Keratinocyte (primary cell): ENCODE measurements at places on chromosomes 12 and 14. TPM values are rescaled to one million over a fixed set of nuclear protein-coding genes. Genes with fewer than 3 reads are reported as not detected.

- no peaks in the 10 kb centered on the region for H3K27me3 ChIP-seq
- H3K36me3 ChIP-seq, result no peaks in the 10 kb centered on the region
- H3K27ac ChIP-seq, result no peak overlapping the region
- DNase-seq, result no peak
- H3K4me3 ChIP-seq, result no peak overlapping the region
Measured at GRCh38 chr12:130828895-130829294, 10.2 kb downstream of the STX2 start.

DNA sequence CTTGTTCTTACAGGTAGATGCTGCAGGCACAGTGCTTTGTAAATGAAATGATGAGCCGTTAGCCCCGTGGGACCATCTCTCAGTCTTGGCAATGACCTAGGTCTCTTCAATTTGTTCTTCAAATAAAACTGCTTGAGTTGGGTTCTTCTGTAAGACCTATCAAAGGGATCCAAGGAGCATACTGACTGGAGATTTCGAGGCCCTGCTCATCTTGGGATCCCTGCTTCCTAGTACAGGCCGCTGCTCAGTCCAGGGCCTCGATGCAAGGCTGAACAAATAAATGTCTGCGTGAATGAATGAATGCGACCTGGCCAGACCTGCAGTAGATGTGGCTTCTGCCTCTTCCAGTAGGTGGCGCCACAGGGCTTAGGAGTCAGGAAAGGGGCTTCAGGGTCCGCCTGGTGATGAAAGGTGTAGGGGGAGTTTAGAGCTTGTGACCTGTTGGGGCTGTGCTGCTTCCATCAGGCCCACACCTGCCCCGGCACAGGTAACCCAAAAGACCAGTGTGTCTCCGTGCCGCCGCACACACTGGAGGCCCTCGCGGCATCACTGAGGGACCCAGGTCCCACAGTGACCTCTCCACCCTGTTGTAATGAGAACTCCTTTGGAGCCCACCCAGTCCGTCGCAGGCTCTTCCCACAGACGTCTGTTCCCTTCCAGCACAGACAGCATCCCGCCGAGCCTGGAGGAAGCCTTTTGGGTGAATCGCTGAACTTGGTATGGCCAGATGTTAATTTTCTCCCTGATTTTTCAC, 4.4 kb downstream of the CACNA1C start:
- no peak for DNase-seq
- no peaks in the 10 kb centered on the region for H3K36me3 ChIP-seq
- peaks cover 54% of the 10 kb centered on the region for H3K27me3 ChIP-seq
- H3K4me1 ChIP-seq, result no peaks in the 10 kb centered on the region
- no peak overlapping the region for H3K27ac ChIP-seq

- no peaks in the 10 kb centered on the region for H3K36me3 ChIP-seq
- H3K4me3 ChIP-seq, result no peak overlapping the region
- DNase-seq, result no peak
Measured at GRCh38 chr14:94839348-94839747, 69.4 kb upstream of the GSC start.

DNA sequence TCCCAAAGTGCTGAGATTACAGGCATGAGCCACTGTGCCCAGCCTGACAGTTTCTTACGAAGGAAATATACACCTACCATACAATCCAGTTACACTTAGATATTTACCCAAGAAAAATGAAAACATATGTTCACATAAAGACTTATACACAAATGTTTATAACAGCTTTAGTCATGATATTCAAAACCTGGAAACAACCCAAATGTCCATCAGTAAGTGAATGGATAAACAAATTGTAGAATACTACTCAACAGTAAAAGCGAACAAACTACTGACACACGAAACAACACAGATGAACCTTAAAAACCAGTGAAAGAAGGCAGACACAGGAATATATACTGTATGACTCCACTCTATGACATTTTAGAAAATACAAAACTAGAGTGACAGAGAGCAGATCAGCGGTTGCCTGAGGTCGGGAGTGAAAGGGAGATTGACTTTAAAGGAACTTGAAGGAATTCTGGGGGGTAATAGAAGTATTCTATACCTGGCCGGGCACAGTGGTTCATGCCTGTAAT, 83.6 kb downstream of the SPRING1 start:
- H3K27ac ChIP-seq, result no peak overlapping the region
- no peaks in the 10 kb centered on the region for H3K36me3 ChIP-seq
- H3K4me3 ChIP-seq, result no peak overlapping the region
- no peak for DNase-seq
- no peaks in the 10 kb centered on the region for H3K4me1 ChIP-seq

DNA sequence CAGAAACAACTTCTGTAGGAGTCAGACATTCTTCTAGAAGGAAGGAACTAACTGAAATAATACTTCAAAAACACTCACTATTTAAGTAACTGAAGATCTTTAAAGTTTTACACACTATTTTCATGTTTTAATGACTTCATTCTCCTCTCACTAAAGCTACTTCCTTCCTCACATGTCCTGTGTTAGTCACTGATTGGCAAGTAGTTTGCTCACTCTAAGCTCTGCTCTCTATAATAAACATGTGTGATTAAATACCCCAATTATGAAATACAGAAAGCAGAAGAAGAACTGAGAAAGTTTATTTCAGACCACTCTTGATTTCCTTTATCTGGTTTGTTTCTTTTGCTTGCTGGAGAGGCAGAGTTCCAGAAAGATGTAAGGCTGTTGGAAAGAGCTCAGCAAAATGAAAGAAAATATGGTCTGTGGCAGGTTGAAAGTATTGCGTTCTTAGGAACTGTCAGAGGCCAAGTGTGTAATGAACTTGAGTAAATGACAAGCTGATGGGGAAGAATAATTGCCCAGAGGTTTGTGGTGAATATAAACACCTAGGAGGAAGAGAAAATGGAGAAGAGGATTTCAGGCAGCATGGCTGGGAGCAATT, 522.0 kb upstream of the SEL1L start:
- H3K36me3 ChIP-seq, result no peaks in the 10 kb centered on the region
- no peak for DNase-seq
- no peak overlapping the region for H3K27ac ChIP-seq
- no peaks in the 10 kb centered on the region for H3K4me1 ChIP-seq

DNA sequence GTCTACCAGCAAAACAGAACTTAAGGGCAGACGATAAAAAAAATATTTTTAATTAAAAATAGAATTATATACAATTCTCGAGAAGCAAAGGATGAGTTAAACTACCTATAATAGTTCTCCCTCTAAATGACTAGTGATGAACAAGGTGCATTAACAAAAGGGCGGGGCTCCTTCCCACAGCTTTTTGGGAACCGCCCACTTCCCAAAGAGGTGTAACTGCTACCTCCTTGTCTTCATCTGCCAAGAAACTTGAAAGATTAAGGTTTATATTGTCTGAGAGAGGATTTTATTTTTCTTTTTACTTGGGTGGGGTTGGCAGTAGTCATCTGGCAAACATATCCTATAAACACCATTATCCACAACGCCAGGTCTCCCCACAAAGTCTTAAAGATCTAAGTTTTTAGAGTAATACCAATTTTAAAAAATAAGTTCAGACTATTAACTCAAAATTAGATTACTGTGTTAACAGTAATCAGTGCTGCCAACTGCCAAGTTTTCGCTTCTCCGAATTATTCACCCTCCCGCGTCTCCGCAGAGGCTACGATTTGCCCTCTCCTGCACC, 938 bp downstream of the RALGAPA1 start:
- peak overlapping the region; percentile 88 for H3K4me3 ChIP-seq
- peak overlapping the region; percentile 80 for H3K27ac ChIP-seq
- H3K4me1 ChIP-seq, result peaks cover 10% of the 10 kb centered on the region
- no peaks in the 10 kb centered on the region for H3K36me3 ChIP-seq
- no peaks in the 10 kb centered on the region for H3K27me3 ChIP-seq

- DNase-seq, result no peak
- peaks cover 2% of the 10 kb centered on the region for H3K4me1 ChIP-seq
- no peaks in the 10 kb centered on the region for H3K27me3 ChIP-seq
- no peaks in the 10 kb centered on the region for H3K36me3 ChIP-seq
- no peak overlapping the region for H3K27ac ChIP-seq
- no peak overlapping the region for H3K4me3 ChIP-seq
Measured at GRCh38 chr14:59698793-59699192, 122.2 kb upstream of the CCDC175 start.

GRCh38 chr12:123075646-123076171, 75.2 kb downstream of the PITPNM2 start:
- H3K4me3 ChIP-seq, result no peak overlapping the region
- peaks cover 30% of the 10 kb centered on the region for H3K4me1 ChIP-seq
- no peak overlapping the region for H3K27ac ChIP-seq
- no peaks in the 10 kb centered on the region for H3K27me3 ChIP-seq

DNA sequence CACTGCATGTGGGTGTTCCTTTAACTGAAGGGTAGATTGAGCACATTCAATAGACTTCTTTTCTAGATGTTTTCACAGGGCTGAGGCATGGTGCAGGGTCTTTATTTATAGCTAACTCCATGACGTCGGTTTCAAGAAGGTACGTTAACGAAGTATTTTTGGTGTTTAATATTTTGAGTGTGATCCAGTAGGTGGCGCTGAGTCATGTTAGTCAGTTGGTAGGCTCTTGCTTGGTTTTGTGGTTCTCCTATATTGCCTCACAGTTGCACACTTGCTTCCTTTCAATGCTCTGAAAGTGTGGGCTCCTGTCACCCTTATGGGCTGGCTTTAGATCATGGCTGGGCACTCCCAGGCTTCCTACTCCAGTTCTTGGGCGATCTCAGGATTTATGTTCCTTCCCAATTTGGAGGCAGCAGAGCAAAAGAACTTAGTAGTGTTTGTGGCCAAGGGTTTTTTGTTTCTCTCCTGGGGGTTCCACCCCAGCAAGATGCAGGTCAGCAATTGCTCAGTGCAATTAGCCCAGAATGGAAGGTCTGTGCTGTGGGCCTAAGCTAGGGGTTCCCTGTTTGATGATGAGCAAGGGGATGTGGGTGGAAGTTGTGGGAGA, 471.6 kb upstream of the FOXG1 start:
- H3K4me1 ChIP-seq, result no peaks in the 10 kb centered on the region
- no peak overlapping the region for H3K27ac ChIP-seq
- no peak overlapping the region for H3K4me3 ChIP-seq
- no peaks in the 10 kb centered on the region for H3K36me3 ChIP-seq
- no peak for DNase-seq

GRCh38 chr14:92993302-92993701, 70.4 kb downstream of the CHGA start:
- DNase-seq, result no peak
- H3K27ac ChIP-seq, result no peak overlapping the region
- H3K27me3 ChIP-seq, result no peaks in the 10 kb centered on the region
- H3K4me3 ChIP-seq, result no peak overlapping the region
- peaks cover 11% of the 10 kb centered on the region for H3K36me3 ChIP-seq

- no peaks in the 10 kb centered on the region for H3K36me3 ChIP-seq
- no peak overlapping the region for H3K27ac ChIP-seq
- DNase-seq, result no peak
Measured at GRCh38 chr12:126784328-126784921, 1482.5 kb upstream of the TMEM132C start.

DNA sequence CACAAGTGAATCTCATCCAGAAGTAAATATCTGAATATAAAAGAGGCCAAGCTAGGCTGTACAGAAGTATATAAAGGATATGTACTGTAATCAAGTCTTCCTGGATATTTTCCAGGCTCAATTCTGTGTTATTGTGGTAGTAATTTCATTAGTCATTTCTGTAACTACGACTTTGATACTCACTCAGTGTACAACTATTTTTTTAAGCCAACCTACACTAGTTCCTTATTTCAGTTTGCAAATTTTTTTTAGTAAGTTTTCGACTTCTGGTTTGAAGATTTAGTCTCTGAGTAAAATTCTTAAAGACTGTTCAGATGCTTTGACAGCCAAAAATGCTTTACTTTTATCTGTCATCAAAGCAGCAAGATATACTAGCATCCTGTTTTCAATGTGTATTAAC, 130.8 kb downstream of the CAPZA3 start:
- H3K4me3 ChIP-seq, result no peak overlapping the region
- H3K36me3 ChIP-seq, result no peaks in the 10 kb centered on the region
- H3K4me1 ChIP-seq, result peaks cover 10% of the 10 kb centered on the region
- peak; percentile 4 for DNase-seq

DNA sequence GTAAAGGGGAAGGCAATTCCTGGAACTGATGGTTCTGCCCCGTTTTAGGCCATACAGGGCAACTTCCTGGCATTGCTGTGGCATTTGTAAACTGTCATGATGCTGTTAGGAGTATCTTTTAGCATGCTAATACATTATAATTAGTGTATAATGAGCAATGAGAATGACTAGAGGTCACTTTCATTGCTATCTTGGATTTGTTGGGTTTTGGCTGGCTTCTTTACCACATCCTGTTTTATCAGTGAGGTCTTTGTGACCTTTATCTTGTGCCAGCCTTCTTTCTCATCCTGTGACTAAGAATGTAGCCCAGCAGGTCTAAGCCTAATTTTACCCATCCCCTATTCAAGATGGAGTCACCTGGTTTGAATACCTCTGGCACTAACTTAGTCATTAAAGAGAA, 51.2 kb downstream of the TESPA1 start:
- peaks cover 54% of the 10 kb centered on the region for H3K4me1 ChIP-seq
- H3K27ac ChIP-seq, result peak overlapping the region; percentile 89
- no peaks in the 10 kb centered on the region for H3K36me3 ChIP-seq
- H3K27me3 ChIP-seq, result no peaks in the 10 kb centered on the region

GRCh38 chr14:90287791-90288190, 31.4 kb downstream of the PSMC1 start:
- peaks cover 27% of the 10 kb centered on the region for H3K36me3 ChIP-seq
- H3K4me1 ChIP-seq, result no peaks in the 10 kb centered on the region
- no peak for DNase-seq
- H3K27ac ChIP-seq, result no peak overlapping the region

DNA sequence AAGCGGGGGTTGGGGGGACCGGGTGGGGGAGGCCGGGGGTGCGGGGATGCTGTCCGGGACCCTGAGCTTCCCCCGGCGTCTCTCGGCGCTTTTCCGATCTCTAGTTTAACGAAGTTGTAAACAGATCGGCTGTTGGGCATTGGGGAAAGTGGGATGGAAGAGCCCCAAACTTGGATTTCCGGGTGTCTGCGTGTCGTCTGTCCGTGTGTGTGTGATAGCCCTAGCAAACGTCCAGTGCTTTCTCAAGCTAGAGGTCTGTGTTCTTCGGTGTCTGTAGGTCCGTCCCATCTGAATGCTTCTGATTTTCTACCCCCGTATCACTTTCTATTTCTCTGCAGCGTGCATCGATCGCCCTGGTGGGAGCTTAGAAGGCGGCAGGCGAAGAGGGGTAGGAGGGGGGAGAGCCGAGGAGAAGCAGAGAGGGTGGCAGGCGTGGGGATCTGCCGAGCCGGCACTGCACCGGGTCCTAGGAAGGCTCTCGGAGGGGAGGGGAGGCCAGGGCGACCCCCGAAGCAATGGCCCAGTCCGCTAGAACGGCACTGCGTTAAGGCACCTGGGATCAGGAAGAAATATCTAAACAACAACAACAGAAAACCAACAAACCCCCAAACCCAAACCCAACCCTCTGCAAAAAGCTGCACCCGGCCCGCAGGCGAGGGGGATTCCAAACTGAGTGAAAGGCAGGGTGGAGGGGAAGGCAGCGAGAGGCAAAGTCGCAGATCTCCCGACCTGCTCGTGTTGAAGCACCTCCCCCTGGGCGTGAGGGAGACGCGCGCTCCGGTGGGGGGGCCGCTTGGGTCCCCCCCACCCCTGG, 1.0 kb downstream of the KCNA1 start:
- no peak overlapping the region for H3K27ac ChIP-seq
- DNase-seq, result no peak
- H3K36me3 ChIP-seq, result no peaks in the 10 kb centered on the region
- H3K4me1 ChIP-seq, result peaks cover 3% of the 10 kb centered on the region

The KRT3 gene
- polyA plus RNA-seq, result 0.05 to 0.36 TPM (median 0.29 TPM) in 3 replicates

The EAPP gene
- 23.0 to 45.3 TPM (median 26.7 TPM) in 3 replicates for polyA plus RNA-seq

The EPYC gene
- not detected in 3 replicates for polyA plus RNA-seq

The ANKLE2 gene
- 98.4 to 137 TPM (median 109 TPM) in 3 replicates for polyA plus RNA-seq

The AKAP5 gene
- 0.01 to 0.08 TPM (median 0.05 TPM) in 3 replicates for polyA plus RNA-seq

The C1RL gene
- polyA plus RNA-seq, result 8.5 to 13.5 TPM (median 9.3 TPM) in 3 replicates

The AQP6 gene
- 0.28 to 0.57 TPM (median 0.45 TPM) in 3 replicates for polyA plus RNA-seq

The RFX4 gene
- not detected in 3 replicates for polyA plus RNA-seq

The PTGDR gene
- not detected in 3 replicates for polyA plus RNA-seq

The RNF212B gene
- polyA plus RNA-seq, result not detected in 3 replicates

The TPH2 gene
- not detected in 3 replicates for polyA plus RNA-seq

The ART4 gene
- polyA plus RNA-seq, result not detected in 3 replicates
